ENCODE measurements at places on chromosomes 1 and 21.

GRCh38 chr1:228988664-228989063 is 253.4 kb downstream of the RHOU start:
- DNase-seq, result no peak

GRCh38 chr1:27517907-27518718 is 28.1 kb upstream of the WASF2 start:
- no peak for DNase-seq

GRCh38 chr1:36520771-36521420 is 38.2 kb upstream of the CSF3R start:
- DNase-seq, result no peak

GRCh38 chr1:89767618-89768017 is 53.2 kb upstream of the LRRC8D start:
- no peak for DNase-seq

GRCh38 chr1:178580096-178580495 is 67.2 kb downstream of the TEX35 start:
- DNase-seq, result no peak

DNA sequence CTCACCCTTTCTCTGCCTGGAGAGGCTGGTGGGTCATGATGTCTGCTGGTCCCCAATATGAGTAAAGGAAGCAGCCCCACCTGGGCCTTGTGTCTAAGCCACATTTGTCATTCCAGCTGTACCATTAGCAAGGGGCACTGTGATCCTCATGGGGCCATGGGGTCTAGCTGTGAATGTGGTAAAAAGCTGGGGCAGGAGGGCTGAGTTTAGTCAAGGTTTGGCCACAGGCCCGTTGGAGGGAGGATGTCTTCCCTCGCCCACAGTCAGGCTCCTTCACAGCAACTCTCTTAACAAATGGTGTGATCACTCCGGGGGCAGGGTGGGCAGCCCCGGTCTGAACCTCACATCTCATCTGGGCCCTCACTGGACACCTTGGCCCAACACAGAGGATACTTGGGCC is 115.4 kb downstream of the DMRTB1 start:
- no peak for DNase-seq

DNA sequence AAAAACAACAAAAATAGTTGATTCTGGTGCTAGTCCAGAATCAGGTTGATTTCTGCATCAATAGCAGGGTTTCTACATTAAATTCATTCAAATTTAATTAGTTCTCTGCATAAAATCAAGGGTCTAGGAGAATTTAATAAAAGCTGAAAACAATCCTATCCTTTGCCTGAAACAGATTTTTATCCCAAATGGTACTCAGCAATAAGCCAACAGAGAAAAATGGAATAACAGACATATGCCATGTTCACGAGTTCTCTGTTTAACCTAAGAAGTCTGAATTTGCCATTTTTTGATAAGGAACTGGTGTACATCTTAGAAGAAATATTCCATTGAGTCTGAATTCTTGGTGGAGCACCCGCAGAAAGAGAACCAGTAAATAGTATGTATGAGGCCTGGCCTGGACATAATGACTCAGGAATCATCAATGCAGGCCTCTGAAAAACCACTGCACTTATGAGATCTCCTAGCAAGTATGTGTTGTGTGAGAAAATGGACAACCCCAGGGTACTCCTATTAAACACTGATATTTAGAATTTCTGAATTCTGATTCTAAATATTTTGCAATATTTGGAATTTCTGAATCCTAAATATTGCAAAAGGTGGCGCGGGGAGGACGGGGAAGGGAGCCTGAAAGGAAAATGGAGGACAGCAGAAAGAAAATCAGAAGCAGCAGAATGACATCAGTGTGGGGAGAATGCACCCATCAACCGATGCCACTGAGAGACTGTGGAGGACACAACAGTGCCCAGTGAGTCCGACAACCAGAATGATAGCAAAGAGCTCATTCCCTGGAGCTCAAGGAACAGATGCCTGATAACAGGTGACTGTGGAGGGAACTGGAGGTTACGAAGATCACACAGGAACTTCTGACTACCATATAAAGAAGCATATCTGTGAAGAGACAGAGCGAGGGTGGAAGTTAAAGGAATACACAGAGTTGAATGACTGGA is 97.6 kb downstream of the APP start:
- DNase-seq, result no peak

DNA sequence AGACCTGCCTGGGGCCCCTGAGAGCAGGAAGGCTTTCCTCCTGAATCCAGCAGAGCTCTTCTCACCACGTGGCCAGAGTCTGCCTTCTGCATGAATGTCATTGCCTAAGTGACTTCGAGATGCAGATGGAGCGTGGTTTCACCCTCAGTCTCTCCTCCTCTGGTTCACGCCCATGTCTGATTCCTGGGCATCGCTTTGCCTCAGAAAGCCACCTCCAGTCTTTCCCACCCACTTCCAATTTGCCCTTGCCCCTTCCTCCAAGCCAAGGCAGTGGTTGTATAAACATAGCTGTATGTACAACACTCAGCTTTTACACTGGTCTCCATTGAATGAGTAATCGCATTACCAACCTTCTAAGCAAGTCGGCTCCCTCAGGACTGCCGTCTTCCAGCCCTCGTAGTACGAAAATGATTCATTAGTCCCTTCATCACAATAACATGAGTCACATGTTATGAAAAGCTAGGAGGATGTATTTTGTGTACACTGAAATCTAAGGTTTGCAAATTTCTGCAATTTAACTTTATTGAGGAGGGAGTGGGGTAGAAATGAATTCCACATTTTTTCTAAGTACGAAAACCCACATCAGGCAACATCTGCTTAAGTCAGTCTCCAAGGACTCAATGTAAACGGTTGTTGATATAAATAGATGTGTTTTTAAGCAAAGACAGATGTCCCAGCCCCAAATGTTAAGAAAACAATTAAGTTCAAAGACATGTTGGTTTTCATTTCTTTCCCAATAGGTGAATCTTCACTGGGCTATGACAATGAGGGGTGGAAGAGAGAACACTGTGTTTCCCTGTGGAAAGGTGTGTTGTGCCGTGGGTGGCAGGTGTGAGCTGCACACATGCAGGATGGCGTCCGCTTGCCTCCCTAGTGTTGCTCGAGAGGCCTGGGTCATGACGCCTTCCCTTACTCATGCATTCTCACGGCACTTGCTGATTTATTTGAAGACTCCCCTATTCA is 32.3 kb upstream of the ETS2 start:
- peak; percentile 83 for DNase-seq

DNA sequence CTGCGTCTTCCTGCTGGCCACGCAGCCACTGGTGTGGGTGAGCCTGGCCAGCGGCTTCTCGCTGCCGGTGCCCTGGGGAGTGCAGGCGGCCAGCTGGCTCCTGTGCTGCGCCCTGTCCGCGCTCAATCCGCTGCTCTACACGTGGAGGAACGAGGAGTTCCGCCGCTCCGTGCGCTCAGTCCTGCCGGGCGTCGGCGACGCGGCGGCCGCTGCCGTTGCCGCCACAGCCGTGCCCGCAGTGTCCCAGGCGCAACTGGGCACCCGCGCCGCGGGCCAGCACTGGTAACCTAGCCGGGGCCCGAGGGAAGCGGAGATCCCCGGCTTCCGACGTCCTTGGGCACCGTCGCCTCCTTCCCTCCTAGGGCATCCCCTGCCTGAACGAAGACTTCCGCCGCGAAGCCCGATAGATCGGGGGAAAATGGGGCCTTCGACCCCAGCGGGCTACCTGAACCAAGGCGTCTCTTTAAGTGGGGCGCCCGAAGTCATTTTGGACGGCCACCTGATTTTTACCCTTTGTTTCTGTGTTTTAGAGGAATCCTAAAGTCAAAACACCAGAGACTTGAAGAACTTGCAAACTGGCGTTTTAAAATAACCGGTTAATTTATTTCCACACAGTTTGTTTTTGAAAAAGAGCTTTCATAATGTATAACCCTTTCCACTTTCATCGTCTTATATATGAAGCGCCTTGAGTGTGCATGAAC is 2.0 kb downstream of the GPR88 start:
- DNase-seq, result no peak

DNA sequence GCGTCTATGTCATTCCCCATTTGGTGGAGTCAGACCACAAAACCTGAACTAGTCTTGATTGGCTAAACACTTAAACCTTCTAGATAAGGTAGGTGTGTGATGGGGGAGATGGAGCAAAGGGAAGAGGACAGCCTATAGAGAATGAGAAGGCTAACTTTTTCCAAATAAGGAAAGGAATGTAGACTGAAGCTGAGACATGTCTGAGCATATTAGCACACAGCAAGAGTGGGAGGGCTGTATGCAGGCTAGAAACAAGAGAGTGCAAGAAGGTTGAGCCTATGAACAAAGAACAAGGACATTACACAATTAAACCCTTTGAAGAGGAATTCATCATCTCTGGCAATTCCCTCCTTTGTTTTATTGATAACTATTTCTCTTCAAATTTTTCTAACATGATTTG is 89.2 kb upstream of the OLFM3 start:
- no peak for DNase-seq

DNA sequence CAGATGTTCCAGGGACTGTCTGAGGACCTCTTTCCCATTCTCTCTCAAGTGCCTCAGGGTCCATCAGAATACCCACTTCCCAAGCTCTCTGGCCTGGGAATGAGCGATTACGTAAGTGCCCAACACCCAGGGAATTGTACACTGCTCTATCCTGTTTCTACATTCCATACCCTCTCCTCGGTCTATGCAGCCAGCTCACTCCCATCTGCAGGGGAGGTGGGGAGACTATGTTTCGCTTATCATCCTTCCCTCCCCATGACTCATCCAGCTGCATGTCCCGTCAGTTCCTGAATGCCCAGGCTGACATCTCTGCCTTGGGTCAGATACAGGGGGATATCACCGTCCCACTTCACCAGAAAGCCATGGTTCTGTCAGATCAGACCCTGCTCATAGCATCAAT is 34.5 kb upstream of the CD1D start:
- no peak for DNase-seq

DNA sequence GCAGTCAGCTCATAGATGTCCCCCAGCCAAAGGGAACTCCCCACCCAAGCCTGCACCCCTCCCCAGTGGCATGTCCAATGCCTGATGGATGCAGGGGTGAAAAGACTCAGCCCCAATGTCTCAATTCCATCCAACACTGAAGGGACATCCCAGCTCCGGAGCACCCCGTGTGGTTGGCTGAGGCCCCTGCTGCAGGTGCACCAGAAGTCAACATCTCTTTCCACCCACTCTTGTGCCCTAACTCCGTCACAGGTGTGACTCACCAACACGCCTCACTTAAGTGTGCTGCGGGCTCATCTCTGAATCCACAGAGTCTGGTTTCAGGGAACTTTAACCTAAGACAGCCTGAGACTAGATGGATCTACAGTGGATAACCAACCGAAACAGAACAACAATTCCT is 40.9 kb upstream of the ZBTB18 start:
- no peak for DNase-seq

- no peak for DNase-seq
Observed at GRCh38 chr1:215777370-215777925, 210.3 kb downstream of the KCTD3 start.

DNA sequence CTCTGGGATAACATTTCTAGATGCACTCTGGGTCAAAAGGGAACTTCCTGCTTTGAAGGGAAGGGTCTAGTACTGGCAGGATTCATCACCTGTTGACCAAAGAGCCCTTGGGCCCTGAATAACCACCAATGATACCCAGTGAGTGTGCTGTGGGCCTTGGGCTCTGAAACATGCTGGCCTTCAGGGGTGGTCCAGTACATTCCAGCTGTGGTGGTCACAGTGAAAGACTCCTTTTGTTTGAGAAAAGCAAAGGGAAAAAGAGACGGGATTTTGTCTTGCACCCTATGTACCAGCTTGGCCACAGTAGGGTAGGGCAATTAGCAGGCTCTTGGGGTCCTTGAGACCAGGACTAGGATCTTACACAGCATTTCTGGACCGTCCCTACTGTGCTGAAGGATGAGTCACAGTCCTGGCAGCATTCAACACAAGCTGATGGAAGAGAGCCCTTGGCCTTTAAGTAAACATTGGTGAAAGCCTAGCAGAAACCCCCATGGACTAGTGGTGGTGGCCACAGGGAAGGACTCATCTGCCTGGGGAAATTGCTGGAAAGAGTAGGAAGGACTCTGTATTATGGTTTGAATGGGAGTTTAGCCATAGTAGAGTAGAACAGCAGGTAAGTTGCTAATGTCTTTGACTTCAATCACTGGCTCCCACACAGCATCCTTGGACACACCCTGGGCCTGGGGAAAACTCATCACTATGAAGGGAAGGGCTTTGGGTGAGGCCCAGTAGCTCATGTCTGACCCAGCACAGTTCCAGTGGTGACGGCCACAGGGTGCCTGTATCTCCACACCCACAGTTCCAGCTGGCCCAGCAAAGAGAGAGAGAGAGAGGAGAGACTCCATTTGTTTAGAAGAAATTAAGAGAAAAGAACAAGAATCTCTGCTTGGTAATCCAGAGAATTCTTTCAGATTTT is 87.5 kb downstream of the COL24A1 start:
- no peak for DNase-seq

Measured in pulmonary artery endothelial cell (primary cell).